ENCODE measurements at places on chromosomes 6 and 20.
A peak's percentile ranks its signal among the peaks of the same experiment; 100 is the strongest.

GRCh38 chr20:19783966-19784401, 25.9 kb downstream of the RIN2 start:
- no peak for DNase-seq

- DNase-seq, result no peak
These were observed 304.2 kb downstream of the TFAP2C start for GRCh38 chr20:56933331-56933698.

DNA sequence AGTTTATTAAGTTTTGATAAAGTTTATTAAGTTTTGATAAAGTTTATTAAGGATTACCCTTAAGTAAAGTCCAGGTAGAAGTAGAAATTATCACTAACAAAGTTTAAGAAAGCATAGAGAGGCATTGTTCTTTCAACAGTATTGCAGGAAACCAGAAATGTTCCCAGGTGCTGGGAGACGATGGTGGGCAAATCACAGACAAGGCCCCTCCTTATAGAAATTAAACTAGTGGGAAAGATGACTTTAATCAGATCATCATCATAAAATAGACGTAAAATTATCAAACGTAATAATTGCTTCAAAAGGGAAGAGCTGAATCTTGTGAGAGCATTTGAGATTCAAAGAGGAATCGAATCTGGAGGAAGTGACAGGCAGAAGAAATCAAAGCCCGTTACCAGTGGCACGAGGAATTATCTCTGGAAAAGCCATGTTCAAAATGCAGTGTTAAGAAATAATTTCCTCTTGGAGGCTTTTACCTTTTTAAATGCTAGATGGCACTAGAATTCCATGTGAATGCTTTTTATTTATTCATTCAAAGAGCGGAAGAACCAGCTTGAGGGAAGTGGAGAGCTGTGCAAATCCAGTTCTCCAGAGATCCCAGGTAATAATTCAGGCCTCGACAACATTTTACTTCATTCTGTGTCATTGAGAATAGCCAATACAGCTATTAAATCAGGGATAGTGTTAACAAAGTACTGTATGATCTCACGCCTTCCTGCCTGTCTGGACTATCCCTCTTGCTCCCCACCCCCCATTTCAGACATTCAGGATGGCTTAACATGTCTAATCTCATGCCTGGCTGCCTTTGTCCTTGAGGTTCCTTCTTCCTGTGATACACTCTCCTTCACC, 1.0 kb upstream of the APMAP start:
- DNase-seq, result no peak

GRCh38 chr20:8060977-8061376, 41.4 kb upstream of the TMX4 start:
- no peak for DNase-seq

DNA sequence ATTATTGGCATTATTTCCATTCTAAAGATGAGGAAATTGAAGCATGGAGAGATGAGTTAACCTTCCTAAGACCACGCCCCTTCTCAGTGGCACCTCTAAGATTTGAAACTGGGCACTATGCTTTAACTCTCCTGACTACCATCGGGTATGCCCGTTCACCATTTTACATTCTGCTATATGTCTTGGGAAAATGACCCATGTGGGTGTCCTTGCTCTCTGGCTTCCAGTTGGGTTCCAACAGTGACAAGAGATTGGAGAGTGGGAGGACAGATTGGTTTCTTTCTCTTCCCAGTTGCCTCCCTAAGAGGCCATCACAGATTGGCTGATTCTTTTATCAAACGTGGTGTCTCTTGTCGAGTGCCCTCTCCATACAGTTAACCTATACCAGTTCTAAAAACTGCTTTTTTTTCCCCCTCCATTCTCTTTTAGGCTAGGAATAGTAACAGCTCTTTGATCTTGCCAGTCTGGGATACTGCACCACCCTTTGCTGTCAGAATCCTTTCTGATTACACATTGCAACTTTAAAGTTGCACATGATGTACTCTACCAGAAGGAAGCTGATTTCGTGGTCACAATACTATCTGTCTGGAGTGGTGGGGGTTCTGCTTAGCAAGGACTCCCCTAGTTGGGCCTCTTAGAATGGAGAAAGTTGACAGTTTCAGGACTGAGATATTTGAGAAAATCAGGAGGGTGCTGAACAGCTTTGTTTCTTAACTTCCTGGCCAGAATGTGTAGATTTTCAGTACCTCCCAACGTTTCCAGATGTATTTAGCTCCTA, 88.0 kb upstream of the ELOVL5 start:
- no peak for DNase-seq

DNA sequence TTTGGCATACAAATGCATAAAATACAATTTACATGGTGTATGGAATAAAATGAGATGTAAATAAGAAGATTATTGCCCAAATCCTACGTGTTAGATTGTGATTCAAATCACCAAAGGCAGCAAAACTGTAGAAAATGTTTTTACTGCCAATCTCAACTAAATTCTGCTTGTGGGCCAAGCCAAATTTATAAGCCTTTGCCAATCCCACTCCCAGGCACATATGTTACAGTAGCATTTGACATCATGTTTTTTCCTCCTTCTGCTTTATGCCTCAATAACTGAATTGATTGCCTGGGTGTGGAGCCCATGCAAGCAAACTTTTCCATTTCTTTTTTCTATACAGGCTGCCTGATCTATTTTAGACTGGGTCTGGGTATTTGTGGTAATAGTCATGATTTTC, 36.3 kb upstream of the LRRC1 start:
- DNase-seq, result no peak

DNA sequence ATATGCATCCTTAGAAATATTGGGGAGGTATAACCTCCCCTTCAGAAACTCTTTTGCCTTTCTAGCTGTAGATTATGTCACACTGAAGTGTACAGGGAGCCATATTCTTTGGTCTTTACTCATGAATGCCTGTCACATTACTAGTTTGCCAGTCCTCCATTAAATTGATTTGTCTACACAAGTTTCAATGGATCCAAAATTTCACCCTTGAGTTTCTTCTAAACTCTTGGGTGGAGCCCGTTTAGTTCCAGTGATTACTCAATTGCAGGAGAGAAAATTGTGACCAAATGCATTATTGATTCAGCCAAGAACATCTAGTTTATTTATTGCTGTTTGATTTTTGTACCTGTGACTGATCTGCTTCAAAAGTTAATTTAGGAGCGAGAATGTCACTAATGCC, 60.4 kb upstream of the TFB1M start:
- no peak for DNase-seq

DNA sequence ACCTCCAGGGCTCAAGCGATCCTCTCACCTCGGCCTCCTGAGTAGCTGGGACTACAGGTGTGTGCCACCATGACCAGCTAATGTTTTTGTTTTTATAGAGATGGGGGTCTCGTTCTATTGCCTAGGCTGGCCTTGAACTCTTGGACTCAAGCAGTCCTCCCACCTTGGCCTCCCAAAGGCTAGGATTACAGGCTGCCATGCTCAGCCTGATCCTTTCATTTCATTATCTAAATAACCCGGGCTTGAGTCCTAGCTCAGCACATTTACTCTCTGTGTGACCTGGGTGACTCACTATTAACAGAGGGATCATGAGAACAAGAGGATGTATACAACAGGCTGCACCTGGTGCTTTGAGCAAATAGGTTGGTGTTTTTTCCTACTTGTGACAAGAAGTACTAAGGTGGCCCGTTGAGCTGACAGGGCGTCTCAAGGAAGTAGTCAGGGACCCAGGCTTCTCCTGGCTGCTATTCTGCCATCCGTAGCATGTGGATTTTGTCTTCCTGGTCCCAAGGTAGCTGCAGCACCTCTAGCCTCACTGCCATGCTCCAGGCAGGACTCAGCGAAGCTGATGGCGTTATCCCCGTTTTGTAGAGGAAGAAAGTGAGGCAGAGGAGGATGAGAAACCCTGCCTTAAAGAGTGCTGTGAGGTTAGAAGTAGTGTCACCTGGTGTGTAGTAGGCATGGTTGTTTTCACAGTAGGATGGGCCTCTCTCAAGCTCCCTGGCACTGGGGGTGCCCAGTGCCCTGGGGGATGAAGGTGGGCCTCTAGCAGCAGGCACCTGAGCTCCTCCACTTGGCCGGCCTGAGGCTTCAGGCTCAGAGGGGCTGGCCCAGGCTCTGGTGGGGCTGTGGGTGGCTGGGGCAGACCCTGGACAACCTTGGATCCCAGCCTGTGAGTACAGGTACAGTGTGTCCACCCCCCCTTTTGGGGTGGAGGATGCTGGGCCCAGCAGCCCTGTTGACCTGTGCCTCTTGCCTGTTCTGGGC, 62.4 kb downstream of the ADNP start:
- no peak for DNase-seq

- DNase-seq, result peak; percentile 23
These were observed 38.6 kb upstream of the SENP6 start for GRCh38 chr6:75563032-75563431.

GRCh38 chr6:44489910-44490604, 102.6 kb downstream of the CDC5L start:
- DNase-seq, result no peak

- DNase-seq, result no peak
These were observed 122.3 kb downstream of the NKAIN2 start for GRCh38 chr6:123925842-123926399.

- DNase-seq, result no peak
These were observed 196.9 kb upstream of the SLC24A3 start for GRCh38 chr20:19015351-19016139.

GRCh38 chr6:155171109-155171746, 92.6 kb upstream of the CLDN20 start:
- DNase-seq, result peak; percentile 97

DNA sequence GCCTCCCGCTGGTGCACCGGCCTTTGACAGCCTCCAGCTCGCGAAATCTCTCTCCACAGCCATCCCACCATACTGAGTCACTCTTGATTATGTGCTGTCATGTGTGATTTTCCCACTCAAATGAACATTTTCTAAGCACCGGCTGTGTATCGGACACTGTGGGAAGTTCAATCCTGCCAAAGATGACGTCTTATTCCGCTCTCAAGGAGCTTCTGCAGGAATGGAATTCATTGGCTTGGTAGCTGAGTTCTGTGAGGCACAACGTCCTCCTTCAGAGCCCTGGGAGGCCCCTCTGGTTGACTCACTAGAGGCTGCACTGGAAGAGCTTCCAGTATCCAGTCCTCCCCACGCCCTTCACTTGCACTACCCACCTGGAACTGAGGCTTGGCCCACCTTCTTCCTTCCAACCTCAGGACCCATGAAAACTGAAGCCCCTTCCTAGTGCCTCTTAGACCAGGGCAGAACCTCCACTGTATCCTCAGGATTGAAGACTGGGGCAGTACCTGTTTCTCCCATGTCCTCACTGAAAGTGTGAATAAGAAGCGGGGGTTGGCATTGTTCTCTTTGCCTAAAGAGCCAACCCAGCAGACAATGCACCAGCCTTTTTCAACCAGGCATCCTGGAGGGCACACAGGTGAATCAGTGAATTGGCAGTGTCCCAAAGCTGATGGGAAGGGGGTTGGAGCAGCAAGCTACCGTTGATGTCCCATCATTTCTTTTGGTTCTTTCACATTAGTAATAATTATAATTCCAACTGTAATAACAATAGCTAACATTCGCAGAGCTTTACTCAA, 1.7 kb downstream of the UNC5CL start:
- DNase-seq, result no peak

- peak; percentile 56 for DNase-seq
These were observed 85.4 kb downstream of the HFE start for GRCh38 chr6:26172608-26172968.

DNA sequence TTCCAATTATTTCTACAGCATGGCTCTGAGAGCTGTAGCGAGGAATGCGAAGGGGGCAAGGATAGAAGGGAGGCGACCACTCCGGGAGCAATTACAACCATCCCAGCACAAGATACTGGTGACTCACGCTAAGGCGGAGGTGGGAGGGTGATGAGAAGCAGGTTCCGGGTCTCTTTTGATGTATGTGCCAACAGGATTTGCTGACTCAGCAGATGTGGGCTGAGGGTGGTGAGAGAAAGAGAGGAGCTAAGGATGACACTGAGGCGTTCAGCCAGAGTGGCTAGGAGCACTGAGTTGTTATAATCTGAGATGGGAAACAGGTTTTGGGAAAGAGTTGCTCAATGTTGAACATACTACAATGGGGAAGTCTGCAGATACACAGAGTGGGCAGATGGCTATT, 9.3 kb upstream of the TXNDC5 start:
- peak; percentile 30 for DNase-seq

- no peak for DNase-seq
These were observed 198.0 kb downstream of the SIM1 start for GRCh38 chr6:100266494-100267401.

DNA sequence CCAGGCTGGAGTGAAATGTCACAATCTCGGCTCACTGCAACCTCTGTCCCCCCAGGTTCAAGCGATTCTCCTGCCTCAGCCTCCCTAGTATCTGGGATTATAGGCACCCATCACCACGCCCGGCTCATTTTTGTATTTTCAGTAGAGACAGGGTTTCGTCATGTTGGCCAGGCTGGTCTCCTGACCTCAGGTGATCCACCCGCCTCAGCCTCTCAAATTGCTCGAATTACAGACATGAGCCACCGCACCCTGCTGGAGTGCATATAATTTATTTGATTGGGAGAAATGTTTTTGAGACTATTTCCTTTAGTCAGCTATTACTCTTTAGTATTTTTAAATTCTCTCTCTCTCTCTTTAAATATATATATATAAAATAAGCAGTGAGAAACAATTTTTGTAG, 29.8 kb downstream of the FAM83B start:
- DNase-seq, result no peak
